Stomach (tissue), 19 donors: ENCODE measurements at places on chromosomes 7 and 10. TPM values are rescaled to one million over a fixed set of nuclear protein-coding genes. Genes with fewer than 3 reads are reported as not detected.

DNA sequence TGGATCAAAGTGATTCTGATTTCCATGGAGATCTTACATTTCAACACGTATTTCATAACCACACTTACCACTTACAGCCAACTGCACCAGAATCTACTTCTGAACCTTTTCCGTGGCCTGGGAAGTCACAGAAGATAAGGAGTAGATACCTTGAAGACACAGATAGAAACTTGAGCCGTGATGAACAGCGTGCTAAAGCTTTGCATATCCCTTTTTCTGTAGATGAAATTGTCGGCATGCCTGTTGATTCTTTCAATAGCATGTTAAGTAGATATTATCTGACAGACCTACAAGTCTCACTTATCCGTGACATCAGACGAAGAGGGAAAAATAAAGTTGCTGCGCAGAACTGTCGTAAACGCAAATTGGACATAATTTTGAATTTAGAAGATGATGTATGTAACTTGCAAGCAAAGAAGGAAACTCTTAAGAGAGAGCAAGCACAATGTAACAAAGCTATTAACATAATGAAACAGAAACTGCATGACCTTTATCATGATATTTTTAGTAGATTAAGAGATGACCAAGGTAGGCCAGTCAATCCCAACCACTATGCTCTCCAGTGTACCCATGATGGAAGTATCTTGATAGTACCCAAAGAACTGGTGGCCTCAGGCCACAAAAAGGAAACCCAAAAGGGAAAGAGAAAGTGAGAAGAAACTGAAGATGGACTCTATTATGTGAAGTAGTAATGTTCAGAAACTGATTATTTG is 15.3 kb downstream of the HNRNPA2B1 start:
- DNase-seq: no peak

DNA sequence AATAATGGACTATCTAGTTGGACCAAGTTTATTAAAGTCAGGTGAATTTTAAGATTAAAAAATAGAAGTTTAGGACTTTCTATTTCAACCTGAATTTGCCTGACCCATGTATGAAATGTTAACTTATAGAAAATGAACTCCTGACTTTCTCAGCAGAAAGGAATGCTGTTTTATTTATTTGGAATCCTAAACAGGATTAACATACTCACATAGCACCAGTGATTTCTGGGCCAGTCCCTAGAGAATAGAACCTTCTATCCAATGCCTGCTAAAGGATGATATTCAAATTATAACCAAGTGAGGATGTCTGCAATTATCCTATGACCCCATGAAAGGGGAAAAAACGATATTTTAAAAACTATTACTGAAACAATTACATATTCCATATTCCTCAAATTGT is 148.8 kb downstream of the CHRM2 start:
- no peak for DNase-seq

DNA sequence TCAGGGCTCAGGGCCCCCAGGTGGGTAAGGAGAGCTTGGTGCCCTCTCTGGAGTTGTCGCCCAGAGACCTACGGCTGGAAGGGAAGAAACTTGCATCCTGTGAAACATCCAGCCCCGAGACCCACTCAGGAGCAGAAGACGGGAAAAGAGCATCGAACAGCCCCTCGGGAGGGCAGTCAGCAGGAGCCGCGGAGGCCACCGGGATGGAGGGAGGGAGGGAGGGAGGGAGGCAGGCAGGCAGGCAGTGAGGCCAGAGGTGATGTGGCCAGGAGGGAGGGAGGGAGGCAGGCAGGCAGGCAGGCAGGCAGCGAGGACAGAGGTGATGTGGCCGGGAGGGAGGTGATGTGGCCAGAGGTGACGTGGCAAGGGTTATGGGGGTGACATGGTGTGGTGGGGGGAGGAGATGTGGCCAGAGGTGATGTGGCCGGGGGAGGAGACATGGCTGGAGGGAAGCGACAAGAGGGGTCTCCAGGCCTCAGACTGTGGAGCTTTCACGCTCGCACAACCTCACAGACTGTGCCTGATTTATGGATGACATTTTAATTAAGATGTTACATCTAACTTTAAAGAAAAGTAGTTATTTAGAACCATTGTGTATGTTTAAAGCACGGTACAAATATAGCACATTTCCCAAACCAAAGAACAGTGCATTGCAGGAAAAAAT is 141.1 kb downstream of the DIP2C start:
- no peak for DNase-seq

- peak; percentile 20 for DNase-seq
Observed at GRCh38 chr10:127940866-127941640, 34.1 kb downstream of the PTPRE start.

DNA sequence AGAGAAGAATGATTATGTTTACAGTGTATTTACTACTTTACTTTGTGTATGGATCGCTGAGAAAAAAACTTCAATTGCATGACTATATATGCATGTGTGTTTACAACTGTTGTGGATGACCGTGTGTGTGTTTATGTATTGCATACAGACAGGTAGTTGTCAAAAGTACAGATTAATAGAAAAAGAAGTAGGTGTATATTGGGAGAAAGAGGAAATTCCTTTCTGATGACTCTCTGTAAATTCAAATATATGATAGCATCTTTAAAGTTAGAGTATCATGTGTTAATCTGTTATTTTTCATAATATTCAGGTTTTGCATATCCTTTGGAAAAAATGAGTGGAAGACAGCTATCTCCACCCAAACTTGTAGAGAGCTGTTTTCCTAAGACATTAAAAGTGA is 160.4 kb upstream of the AGR3 start:
- DNase-seq: no peak

Gene CPA4
- total RNA-seq: not detected

Gene ALOX5
- total RNA-seq: 18.1 TPM

- no peak for DNase-seq
Observed at GRCh38 chr10:61939902-61940301, 38.4 kb downstream of the ARID5B start.

- DNase-seq: no peak
Observed at GRCh38 chr10:88908194-88908593, 28.1 kb downstream of the STAMBPL1 start.

Gene TMEM213
- not detected for total RNA-seq

- DNase-seq: no peak
Observed at GRCh38 chr7:123666492-123666891, 10.8 kb downstream of the LMOD2 start.
